Stomach (tissue), 19 donors: ENCODE measurements at places on chromosomes 5 and 9.

GRCh38 chr5:175657593-175658271 lies at the start of gene HRH2:
TSS of gene HRH2 (plus strand) at chr5:175658071. CDS start at chr5:175683234, 25,163 bp downstream.
- DNase-seq = peak; percentile 87

DNA sequence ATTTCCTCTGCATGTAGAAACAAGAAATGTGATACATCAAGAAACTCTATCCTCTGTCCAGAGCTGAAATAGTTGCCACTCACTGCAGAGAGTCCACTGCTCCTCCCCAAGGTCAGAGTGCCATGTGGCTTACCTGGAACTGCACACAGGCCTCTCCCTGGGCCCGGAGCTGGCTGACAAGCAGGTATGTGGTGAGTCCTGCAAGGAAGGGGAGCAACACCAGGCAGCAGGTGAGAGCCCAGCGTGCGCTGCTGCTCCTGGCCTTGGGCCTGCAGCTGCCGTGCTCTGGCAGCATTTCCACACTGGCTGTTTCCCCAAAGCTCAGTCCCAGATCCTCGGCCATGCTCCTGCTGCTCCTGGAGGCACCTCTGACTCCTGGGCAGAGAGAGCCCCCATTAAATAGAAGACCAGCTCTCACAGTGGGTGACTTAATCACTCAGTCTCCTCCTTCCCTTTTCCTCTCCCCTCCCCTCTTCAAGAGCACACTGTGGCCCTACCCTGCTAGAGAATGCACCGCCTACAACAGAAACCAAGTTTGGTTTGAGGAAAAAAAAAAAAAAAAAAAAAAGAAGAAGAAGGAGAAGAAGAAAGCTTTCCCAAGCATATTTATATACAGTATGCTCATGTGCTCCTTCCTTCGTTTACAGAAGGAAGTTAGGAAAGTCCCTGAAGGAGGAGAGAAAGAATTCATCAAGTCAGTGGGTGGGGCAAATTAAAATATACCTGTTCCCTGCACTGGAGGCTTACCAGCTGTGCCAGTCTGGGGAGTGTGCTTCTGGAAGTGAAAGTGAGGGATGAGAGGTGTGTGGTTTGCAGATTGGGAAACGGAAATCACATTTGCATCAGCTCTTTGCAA lies at the start of gene TNFSF15:
Gene TNFSF15 (minus strand): TSS at position 370 of the 856 bp plus-strand sequence. CDS start 27 bp downstream, at position 343.
- peak; percentile 71 for DNase-seq

GRCh38 chr9:114349713-114350480 lies 20.2 kb downstream of the ORM2 start:
- no peak for DNase-seq

GRCh38 chr5:100861148-100861547 lies 41.9 kb downstream of the ST8SIA4 start:
- DNase-seq = no peak

GRCh38 chr5:97355775-97356174 lies 172.7 kb upstream of the RIOK2 start:
- no peak for DNase-seq

- DNase-seq = no peak
Measured at GRCh38 chr9:134839455-134840125, 41.0 kb upstream of the FCN2 start.

DNA sequence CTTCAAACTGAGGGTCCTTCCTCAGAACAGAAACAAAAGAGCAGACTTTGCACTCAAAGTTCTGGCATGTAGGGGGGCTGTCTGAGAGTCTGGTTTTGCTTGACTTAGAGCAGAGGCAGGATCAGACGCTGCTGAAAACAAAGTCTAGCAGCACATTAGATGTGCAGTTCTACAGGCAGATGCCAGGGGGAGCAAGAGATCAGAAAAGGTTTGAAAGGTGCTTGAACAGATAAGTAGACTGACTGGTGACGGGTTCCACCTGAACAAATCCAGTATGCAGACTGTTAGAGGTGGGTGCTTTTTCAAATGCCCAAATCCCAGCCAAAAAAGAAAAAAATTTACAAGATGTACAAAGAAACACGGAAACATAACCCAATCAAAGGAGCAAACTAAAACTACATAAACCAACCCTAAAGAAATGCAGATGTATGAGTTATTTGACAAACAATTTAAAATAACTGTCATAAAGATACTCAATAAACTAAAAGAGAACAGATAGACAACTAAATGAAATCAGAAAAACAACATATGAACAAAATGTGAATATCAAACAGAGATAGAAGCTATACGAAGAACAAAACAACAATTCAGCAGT lies 194.7 kb upstream of the FREM1 start:
- DNase-seq = no peak

DNA sequence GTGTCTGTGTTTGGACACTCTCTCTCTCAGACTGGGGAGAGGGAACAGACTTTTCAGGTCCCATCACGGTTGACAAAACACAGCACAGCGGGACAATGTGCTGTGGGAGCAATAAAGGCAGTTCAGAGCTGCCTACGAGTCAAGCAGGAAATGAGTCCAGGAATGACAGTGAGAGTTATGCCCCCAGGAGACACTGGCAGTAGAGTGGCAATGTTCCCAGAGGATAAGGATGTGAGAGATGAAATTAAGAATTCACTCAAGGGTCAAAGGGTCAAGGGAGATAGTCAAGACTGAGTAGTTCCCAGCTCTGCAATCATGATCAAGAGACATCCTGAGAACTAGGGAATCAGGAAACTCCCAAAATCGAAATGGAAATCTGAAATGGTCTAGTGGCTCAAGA lies 156.1 kb downstream of the LURAP1L start:
- DNase-seq = no peak

GRCh38 chr5:117539692-117540091 lies 965.1 kb upstream of the SEMA6A start:
- no peak for DNase-seq

- DNase-seq = no peak
Measured at GRCh38 chr9:107684224-107684623, 194.7 kb upstream of the KLF4 start.

- no peak for DNase-seq
Measured at GRCh38 chr5:62282064-62282463, 23.9 kb upstream of the KIF2A start.

DNA sequence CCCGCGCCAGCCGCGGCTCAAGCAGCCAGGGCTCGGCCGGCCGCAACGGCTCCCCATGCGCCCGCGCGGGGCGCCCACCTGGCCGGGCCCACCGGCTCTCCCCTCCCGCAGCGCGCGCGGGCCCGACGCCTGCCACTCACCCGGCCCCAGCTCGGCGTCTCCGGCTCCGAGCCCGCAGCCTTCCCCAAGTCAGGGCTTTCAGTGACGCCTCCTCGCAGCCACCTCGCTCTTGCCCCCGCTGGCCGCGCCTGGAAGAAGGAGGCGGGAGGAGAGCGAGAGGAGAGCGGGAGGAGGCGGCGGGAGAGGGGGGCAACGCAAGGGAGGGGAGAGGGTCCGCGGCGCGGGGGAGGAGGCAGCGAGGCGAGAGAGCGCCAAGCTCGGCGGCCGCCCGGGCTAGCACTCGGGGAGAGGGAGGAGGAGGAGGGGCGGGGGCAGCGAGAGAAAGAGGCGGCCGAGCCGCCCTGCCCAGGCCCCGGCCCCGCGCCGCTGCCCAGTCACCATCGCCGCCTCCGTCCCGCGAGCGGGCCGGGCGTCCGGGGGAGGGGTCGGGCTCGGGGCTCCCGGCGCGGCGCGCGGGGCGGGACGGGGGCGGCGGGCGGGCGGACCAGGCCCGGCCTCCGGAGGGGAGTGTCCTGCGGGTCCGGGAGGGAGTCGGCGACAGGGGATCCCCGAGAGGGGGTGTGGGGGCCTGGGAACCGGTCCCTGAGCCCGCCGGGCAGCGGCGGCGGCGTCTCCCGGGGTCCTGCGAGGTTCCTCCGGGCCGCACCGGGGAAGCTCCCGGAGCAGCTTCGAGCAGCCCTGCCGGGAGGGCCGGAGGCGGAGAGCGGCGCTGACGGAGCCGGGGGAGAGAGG lies at the start of gene LHFPL2:
Gene LHFPL2 (minus strand): TSS at position 414 of the 852 bp plus-strand sequence. CDS start 138,559 bp downstream, outside the sequence.
- peak; percentile 94 for DNase-seq

GRCh38 chr9:33046061-33046460 lies 21.0 kb downstream of the DNAJA1 start:
- DNase-seq = no peak

GRCh38 chr5:110106750-110107149 lies 417.0 kb downstream of the MAN2A1 start:
- no peak for DNase-seq

- DNase-seq = no peak
Measured at GRCh38 chr5:143401227-143402016, 2.1 kb downstream of the NR3C1 start.

GRCh38 chr5:154076240-154076922 lies 37.6 kb downstream of the MFAP3 start:
- DNase-seq = no peak

DNA sequence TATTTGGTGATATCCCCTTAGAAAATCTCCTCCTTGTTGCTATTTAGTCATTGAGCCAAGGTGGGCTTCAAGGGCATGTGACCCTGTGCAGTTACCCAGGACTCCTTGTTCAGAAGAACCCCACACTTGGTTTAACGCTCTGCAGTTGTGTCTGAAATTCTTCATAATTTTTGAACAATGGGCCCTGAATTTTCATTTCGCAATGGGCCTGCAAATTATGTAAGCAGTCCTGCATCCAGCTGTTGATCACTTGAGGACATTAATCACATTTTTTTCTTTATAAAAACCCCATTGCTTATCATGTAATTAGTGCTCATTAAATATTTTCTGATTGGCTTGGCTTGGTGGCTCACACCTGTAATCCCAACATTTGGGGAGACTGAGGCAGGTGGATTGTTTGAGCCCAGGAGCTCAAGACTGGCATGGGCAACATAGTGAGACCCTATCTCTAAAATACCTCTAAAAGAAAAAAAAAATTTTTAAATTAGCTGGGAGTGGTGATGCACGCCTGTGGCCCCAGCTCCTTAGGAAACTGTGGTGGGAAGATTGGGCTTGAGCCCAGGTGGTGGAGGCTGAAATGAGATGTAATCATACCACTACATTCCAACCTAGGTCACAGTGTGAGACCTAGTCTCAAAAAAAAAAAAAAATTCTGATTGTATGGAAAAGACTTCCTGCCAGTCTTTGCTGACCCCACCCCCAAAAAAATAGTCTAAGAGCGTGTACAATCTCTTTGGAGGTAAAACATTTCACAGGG lies 194.2 kb upstream of the HAPLN1 start:
- no peak for DNase-seq

DNA sequence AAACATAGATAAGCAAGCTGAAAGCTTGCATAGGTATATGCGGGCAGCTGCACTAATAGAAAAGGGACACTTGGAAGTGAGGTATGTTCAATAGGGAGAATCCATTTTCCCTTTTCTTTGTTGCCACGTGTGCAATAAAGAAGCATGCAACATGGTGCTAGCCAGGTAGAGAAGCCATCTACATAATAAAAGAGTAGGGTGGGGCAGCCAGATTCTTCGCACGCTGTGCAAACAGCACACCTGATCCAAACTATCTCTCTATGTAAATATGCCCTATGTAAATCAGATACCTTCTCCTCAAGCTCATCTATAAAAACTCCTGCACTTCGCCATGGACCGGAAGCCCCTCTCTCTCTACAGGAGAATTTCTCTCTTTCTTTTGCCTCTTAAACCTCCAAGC lies 91.9 kb upstream of the C9orf72 start:
- DNase-seq = no peak

- no peak for DNase-seq
Measured at GRCh38 chr5:17470064-17470463, 28.0 kb upstream of the TAF11L2 start.

GRCh38 chr5:2701592-2701991 lies 49.9 kb downstream of the IRX2 start:
- no peak for DNase-seq

DNA sequence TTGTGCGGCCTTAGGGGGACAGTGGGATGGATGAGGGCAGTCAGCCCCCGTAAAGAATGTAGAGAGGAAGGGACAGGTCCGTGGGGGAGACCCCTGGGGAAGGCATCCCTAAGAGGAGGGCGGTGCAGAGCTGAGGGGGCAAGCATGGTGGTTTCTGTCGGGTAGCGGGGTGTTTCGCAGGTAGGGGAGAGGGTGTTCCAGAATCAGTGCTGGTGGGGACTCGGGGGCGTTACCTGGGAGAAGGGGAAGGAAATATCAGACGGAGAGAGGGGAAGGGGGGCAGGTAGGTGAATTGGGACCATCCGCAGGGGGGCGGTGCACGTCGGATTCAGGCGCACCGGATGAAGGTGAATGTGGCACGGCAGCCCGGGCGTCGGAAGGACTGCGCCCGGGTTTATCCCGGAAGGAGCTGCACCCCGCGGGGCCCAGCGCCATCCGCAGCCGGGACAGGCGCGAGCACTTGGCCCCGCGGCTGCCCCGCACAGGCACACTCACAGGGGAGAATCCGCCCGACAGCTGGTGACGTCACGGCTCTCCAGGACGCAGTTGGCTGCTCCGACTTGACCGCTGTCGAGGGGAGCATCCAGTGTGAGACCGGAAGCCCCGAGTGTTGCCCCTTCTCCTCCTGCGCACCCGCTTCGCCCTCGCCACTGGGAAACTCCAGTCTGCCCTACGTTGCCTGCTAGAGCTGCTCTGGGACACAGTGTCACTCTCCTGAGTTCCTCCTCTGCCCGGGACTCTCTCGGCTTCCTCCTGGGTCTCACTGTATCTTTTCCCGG lies 1.3 kb downstream of the CD72 start:
- peak; percentile 77 for DNase-seq

GRCh38 chr5:149679876-149680809 lies 50.0 kb upstream of the PPARGC1B start:
- DNase-seq = peak; percentile 77

- DNase-seq = no peak
Measured at GRCh38 chr9:107794259-107794658, 304.7 kb upstream of the KLF4 start.

DNA sequence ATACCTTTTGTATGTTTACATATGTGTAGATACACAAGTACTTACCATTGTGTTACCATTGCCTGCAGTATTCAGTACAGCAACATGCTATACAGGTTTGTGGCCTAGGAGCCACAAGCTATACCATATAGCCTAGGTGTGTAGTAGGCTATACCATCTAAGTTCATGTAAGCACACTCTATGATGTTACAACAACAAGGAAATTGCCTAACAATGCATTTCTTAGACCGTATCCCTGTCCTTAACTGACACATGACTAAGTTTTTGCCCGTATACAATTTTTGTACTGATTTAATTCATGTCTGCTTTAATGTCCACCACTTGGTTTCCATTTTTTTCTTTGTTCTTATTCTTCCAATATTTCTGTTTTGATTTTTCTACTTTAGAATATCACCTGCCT lies 18.5 kb downstream of the TNPO1 start:
- DNase-seq = no peak

GRCh38 chr5:73673161-73673591 lies 47.2 kb downstream of the ARHGEF28 start:
- DNase-seq = peak; percentile 70

- no peak for DNase-seq
Measured at GRCh38 chr5:127962491-127962890, 121.1 kb upstream of the SLC12A2 start.

DNA sequence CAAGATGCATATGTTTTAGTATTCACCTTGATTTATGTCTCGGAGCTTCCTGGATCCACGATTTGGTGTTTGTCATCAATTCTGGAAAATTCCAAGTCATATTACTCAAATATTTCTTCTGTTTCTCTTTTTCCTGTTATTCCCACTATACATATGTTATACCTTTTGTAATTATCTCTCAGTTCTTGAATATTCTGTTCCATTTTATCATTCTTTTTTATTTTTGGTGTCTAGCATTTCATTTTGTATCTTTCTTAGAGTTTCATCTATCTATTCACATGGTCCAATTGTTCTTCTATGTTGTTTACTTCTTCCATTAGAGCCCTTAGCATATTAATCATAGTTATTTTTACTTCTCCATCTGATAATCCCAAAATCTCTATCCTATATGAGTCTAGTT lies 637.8 kb upstream of the GRAMD2B start:
- DNase-seq = no peak
